ENCODE measurements at places on chromosomes 4 and X. TPM values are rescaled to one million over a fixed set of nuclear protein-coding genes. Genes with fewer than 3 reads are reported as not detected.

- no peak for ATAC-seq
These were observed 46.8 kb downstream of the USP46 start for GRCh38 chr4:52612341-52612740.

- ATAC-seq: no peak
These were observed 280.8 kb upstream of the NOCT start for GRCh38 chr4:138734746-138735145.

DNA sequence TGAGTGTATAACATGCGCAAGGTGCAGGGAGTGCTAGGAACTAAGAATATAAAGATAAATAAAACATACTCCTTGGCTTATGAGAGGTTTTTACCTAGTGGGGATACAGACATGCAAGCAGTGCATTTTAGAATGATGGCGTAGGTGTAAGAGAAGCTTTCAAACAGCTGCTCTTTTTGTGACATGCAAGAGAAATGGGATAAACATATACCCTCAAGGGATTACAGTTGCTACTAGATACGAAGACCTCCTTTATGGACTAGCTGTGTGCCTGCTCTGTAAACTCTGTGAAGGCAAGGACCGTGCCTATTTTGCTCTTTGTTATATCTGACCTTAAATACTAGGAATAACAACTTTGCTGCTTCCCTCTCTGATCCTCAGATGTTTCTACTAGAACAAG lies 39.0 kb upstream of the SLITRK4 start:
- no peak for ATAC-seq

- peak; percentile 5 for ATAC-seq
These were observed 784 bp upstream of the ANXA5 start for GRCh38 chr4:121697564-121697963.

- ATAC-seq: no peak
These were observed 2.4 kb downstream of the FRAS1 start for GRCh38 chr4:78059524-78059889.

GRCh38 chr4:24104158-24104565 lies 214.3 kb upstream of the PPARGC1A start:
- no peak for ATAC-seq

- ATAC-seq: no peak
These were observed 146.1 kb downstream of the NEXMIF start for GRCh38 chrX:74779175-74779574.

DNA sequence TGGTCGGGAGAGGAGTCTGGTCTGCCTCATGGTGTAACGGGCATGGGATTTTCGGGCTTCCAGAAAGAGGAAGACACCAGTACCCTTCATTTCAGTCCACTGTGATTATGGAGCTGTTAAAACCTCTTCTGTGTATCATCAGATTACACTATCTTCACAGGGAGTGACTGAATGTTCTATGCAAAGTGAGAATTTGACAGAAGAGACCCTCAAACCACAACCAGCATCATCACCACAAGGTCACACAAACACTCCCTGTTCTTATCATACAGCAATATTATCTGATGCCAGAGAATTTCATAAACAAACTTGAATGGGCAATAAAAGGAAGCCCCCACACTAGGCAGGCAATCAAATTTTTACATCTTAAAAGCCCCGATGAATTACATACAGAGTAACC lies 164.2 kb downstream of the PDGFRA start:
- ATAC-seq: no peak

- no peak for ATAC-seq
These were observed 6.9 kb downstream of the UBA1 start for GRCh38 chrX:47200385-47201150.

DNA sequence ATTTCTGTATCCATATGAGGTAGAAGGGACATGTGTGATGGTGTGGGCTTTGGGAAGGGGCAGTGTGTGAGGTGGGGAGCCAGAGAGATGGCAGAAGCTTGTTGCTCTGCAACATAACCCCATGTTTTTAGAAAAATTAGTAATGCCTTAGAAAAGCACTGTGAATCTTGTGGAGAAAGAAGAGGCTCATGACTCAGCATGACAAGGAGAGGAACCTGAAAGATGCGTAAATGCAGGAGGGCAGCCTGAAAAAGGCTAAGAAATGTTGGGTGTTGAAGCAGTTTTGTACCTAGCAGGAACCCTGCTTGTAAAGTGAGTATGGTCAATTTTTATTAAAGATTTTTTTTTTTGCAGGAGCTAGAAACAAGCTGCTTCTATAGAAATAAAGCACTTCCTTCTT lies 59.8 kb downstream of the ARSJ start:
- no peak for ATAC-seq

Gene SYAP1
- total RNA-seq: 17.3 TPM

Gene XPNPEP2
- total RNA-seq: 0.52 TPM

Gene UGT2B15
- not detected for total RNA-seq
